ENCODE measurements at places on chromosomes 5 and 9.
A peak's percentile ranks its signal among the peaks of the same experiment; 100 is the strongest.

DNA sequence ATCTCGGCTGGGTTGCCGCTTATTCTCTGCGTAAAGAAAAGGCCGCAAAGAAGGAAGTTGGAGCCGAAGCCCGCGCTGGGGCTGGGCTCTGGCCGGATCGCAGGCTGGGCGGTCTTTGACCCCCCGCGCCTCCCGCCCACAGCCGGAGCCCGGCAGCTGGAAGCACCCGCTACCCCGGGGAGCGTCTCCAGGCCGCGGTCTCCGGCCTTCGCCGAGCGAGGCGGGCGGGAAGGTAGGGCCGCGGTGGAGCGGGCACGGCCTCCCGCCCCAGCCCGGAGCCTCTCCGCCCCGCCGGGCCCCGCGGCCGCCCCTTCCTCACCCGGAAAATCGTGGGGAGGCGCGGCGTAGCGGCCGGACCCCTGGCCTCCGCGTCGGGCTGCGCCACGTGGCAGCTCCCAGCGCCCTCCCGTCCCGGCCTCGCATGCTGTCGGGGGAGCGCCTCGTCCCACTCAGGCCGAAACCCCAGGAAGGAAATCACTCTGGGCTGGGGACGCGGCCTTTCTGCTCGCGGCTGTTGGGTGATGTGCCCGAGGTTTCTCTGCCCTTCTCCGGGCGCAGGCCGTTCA lies 12.0 kb downstream of the FOXD1 start:
- no peak for DNase-seq

DNA sequence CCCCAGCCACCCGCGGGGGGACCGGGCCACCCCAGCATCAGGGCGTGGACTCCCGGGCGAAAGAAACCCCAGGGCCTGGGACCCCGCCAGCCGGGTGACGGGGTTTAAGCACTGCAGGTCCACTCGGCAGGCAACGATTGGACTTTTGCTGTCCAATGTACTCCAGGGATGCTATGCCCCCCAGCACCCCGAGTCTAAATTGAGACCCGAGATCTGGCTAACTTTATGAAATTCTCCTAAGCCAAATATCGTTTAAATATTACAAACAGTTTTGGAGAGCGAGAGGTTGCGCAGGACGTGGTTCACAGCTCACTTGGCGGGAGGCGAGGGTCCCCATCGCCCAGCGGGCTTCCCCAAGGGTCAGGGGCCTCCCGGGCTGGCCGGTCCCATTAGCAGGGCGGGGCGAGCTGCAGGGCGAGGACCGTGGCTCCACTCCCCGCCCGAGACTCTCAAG lies 384 bp upstream of the MRPS2 start:
- no peak for DNase-seq

DNA sequence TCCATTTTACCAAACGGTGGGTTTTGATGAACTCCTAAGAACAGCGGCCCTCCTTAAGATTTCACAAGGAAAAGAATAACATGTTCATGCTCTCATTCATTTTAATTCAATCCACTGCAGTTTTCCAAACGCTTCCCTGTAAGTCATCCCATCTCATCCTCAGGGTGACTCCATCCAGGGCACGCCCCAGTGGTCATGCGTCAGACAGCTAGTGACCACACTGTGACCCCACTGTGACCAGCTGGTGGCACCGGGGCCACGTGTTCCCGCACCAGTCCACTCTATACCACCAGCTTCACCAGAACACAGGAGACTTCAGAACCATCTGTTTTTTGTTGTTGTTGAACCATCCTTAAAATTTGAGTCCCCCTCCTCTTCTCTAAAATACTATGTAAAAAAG lies 14.3 kb downstream of the ATPSCKMT start:
- no peak for DNase-seq

DNA sequence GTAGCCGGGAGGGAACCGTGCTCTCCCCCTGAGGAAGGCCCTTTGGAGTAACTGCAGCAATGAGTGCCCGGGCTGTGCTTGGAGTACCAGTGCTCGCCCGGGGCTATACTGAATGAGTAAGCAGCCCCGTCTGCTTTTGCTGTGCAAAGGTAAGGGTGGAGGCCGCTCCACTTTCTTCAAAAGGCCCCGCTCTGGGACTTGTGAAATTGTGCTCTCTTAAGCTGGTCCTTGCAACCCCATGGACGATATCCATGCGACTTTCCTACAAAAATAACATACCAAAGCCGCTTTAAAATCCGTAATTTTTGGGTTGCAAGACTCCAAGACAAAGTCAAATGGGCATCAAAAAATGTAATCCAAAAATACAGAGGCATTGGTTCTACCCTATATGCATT lies 578 bp upstream of the TNFAIP8 start:
- peak; percentile 57 for DNase-seq

All from activated CD4-positive, alpha-beta memory T cell treated with anti-CD3 and anti-CD28 coated beads, Interleukin-2, amount 10 ng/mL, durations not matched to agents 7 days and 5 days (primary cell).